ENCODE measurements at places on chromosomes 7 and 10.
A peak's percentile ranks its signal among the peaks of the same experiment; 100 is the strongest.

DNA sequence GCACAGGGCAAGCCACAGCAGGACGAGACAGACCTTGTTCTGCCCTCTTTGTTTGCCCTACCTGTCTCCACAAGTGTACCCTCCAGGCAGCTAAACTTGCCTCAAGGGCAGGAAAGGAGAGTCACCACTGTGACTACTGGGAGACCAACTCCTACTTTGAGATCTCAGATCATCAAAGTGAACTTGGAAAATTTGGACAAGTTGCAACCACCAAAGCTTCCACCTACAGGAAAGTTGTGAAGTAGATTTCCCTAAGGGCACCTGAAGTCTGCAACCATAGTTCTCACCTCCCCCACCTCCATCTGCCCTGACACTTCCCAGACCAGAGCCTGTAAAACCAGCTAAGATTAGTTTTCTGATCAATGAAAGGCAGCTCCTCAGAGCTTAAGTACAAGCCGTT is 2.5 kb upstream of the WDR91 start:
- no peak for DNase-seq

DNA sequence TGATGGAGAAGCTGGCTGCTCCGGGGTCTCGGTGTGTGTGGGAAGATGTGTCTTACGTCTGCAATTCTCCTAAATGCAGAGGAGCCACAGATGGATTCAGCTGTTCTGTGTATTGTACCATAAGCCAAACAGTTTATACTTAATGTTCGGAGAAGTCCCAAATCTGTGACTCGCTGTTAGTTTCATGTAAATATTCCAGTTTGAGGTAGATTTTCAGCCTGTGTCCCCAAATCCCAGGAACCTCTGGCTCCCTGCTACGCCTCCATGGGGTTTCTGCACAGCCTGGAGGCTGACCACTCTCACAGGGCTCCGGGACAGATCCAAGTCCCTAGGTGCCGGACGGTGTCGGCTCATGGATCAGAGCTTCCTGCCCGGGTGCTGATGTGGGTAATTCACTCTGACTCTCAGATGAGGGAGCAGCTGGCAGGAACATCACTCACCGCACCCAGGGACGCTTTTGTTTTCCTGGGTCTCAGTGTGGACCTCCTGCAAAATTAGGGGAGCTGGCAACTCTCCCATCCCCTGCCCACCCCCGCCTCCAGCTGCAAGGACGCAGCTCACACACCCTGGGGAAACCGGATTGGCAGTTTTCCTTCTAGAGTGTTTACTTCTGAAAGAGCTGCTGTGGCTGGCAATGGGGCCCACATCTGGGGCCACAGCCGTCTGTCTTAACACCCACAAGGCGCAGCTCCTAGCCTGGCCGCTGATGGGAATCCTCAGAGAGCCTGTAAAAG is 421.1 kb upstream of the FOXK1 start:
- DNase-seq, result no peak

DNA sequence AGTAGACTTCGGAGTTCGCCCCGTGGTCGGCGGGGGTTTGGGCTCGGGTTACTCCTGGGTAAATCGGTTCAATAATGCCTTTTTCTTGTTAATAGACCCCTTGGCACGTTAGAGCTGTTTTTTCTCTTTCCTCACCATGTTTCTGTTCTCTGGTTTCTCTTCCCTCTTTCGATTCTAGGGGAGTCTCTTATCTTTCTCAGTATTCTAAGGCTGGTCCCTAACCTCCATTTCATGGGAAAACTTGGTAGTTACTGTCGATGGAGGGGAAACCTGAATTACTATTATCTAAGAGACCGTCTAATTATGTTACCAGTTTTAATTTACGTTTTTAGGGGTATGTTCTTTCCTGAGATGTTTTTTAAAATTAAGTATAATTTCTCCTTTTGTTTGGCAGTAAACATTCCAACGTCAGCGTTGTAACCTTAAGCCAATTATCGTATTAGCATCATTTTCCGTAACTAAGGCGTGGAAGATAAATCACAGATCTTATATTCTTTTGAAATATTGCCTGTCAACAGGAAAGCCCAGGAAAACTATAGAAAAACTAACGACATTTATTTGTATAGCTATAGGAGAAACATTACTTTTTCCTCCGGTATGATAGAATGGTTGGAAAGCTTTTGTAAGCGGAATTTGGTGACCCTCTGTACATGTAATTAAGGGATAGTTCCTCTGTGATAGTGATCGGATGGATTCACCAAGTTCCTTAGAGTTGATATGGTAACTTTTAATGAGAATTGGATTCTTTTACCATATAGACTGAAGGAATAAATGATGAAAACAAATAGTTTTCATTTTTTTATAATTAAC is 847 bp downstream of the BTAF1 start:
- DNase-seq, result no peak

DNA sequence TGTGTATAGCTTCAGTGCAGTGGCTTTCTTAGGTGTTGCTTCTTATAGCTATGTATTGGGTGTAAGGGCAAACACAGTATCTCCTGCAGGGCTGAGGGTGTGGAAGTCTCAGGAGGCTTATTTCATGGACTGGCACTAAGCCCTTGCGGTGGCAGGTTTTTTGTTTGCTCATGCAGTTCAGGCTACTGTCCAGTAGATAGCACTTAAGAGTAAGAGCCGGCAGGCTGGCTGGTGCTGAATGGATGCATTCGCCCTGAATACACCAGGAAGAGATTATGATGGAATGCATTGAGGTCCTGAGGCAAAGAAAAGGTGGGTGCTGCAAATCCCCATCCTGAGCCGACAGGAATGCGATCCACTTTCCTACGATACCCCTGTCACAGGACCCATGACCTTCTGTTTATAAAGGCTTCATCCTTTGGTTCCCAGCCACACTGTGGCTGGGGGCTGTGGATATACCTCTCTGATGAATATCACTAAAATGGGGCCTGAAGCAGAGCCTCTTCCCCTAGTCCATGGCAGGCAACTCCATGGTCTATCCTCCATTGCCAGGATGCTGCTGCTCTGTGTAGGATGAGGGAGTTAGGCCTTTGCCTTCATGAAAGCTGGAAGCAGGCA is 44.9 kb downstream of the ANXA8 start:
- DNase-seq, result peak; percentile 54

DNA sequence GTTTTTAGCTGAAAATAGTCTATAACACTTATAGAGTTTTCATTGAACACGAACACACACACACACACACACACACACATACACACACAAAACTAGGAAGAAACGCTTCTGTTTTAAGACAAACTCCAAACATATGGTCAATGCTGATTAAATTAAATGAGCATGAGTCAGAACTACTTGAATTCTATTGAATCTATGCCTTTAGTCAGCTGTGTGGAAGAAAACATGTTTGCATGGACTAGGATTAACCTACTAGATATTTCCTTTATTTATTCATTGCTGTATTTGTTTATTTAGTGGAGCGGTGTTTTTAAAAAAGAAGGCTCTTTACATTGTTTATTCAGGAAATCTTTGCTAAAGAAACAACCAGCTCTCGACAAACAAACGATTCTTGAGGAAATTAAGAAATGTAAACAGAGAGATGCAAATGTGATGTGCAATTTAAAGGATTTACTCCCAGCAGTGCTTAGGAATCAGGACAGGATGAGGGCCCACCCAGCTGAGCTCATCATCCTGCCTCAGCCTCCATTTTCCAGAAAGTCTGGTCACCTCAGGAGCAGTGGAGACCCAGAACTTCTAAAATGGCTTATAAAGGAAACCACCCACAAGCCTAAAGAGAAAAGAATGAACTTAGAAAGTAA is 83.2 kb downstream of the PDE1C start:
- DNase-seq, result no peak

DNA sequence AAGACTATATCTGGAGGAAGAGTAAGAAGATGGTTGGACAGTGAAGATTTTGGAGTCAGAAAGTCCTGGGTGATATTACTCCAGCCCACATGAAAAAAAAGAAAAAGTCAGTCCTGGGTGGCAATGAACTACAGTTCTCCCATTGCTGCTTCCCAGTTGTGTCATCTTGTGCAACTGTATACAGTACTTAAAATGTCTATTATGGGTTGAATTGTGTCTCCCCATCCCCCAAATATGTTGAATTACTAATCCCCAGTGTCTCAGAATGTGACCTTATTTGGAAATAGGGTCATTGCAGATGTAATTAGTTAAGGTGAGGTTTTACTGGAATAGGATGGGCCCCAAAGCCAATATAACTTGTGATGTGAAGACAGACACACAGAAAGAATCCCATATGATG is 15.6 kb downstream of the SEC23IP start:
- no peak for DNase-seq

GRCh38 chr7:70975754-70976153 is 156.2 kb upstream of the GALNT17 start:
- no peak for DNase-seq

DNA sequence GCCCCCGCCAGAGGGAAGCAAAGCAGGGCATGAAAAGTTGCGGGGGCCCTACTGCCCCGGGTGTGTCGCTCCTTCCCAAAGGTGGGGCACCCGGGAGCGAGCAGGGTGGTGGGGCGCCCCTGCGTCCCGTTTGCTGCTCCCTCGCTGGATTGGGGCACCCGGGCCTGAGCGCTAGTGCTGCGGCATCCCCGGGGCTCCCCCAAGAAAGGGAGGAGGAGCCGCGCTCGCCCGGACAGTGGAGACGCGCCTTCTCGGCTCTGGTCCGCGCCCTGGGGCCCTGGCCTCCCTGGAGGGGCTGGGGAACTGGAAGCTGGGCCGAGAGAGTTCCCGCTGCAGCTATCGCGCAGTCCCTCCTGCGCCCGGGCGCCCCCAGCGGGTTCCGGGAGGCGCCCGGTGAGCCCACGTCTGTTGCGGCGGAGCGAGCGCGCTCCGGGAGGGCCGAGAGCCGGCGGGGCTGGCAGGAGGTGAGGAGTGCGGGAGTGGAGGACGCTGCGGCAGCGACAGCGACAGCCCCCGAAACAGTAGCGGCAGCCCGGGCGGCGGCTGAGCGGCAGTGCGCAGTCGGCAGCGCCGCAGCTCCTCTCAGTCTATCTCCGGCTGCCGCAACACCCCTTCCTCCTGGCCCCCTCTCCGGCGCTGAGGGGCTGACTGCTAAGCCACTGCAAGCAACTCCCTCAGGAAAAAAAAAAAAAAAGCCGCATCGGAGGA is 504 bp upstream of the BMPER start:
- DNase-seq, result no peak

GRCh38 chr7:70890147-70890969 is 241.6 kb upstream of the GALNT17 start:
- no peak for DNase-seq

DNA sequence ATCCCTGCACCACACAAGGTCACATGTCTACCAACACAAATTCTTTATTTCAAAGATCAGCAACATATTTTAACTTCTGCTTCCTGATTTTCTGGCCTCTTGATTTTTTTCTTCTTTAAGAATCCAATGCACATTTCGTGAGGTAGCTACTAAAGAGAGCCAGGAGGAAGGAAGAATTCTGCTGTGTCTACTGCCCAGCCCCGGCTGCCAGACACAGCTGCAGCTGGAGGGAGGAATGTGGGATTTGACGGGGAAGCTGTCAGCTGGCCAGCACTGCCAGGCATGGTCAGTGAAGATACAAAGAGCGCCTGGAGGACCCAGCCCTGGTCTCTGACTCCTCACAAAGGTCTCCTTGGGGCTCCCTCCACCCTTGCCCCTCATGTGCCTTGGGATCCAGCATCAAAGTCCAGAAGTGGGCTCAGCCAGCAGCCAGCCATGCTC is 6.9 kb upstream of the AOC1 start:
- DNase-seq, result no peak

GRCh38 chr10:126844406-126844805 is 60.8 kb upstream of the DOCK1 start:
- peak; percentile 8 for DNase-seq

DNA sequence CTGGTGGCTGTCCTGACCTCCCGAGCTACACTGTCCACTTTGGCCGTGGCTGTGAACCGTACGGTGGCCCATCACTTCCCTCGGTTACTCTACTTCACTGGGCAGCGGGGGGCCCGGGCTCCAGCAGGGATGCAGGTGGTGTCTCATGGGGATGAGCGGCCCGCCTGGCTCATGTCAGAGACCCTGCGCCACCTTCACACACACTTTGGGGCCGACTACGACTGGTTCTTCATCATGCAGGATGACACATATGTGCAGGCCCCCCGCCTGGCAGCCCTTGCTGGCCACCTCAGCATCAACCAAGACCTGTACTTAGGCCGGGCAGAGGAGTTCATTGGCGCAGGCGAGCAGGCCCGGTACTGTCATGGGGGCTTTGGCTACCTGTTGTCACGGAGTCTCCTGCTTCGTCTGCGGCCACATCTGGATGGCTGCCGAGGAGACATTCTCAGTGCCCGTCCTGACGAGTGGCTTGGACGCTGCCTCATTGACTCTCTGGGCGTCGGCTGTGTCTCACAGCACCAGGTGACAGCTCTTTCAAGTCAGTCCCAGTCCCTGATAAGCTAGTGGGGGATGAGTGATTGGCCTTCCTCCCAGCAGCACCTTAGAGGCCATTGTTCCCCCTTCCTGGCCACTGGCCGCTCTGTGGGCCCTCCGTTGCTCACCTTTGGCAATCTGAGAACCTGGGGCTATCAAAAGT is 3.0 kb downstream of the CHPF2 start:
- DNase-seq, result no peak

- no peak for DNase-seq
Measured at GRCh38 chr7:157403646-157404401, 67.0 kb downstream of the DNAJB6 start.

DNA sequence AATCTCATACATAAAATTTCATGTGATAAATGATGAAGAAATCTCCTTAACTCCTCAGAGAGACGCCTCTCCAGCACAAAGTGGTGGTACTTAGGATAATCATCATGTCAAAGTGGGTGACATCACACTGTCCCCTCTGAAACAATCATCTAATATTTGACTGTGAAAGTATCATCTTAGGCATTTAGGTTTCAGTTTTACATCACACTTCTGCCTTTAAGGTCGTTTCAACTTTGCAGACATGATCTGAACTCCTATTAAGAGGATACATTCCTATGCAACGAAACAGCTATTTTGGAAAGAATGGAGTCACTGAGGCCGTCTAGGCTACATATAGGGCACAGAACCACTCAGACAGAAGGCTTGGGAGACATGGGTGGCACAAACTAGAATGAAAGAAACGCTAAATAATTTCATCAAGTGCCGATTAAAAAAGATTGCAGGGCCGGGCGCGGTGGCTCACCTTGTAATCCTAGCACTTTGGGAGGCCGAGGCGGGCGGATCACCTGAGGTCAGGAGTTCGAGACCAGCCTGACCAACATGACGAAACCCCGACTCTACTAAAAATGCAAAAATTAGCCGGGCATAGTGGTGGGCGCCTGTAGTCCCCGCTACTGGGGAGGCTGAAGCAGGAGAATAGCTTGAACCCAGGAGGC is 2.0 kb downstream of the VOPP1 start:
- no peak for DNase-seq

Measured in astrocyte of the cerebellum (primary cell).